Naive thymus-derived CD8-positive, alpha-beta T cell (primary cell): ENCODE measurements at places on chromosomes 2 and 18. TPM values are rescaled to one million over a fixed set of nuclear protein-coding genes. Genes with fewer than 3 reads are reported as not detected.

HRH4 gene
- not detected for total RNA-seq

GRCh38 chr2:127118467-127118866 lies 11.5 kb upstream of the BIN1 start:
- no peak overlapping the region for H3K4me3 ChIP-seq
- DNase-seq: no peak
- peaks cover 13% of the 10 kb centered on the region for H3K27me3 ChIP-seq

DNA sequence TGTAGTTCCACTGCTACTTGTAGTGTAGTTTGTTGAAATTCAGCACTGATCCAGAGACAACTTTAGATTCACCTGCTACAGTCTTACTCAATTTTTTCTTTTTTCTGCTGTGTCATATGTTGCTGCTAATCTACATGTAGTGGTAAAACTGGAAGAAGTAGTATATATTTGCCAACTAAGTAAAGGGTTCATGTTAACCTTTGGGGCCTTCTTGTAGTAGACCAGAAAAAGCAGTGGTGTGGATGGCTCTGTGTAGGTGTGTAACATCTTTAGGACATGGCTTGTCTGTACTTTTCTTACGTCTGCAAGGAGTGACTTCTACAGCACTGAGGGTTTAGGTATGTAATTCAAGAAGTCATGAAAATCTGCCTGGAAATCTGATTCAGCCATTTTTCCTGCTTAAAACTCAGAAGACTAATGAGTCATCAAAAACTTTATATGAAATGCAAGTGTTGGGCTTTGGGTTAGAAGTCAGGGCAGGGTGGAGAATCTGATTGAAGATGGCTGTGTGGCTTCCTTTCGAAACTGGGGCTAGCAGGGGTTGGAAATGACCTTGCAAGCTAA lies 8.4 kb downstream of the PTPRM start:
- no peak for DNase-seq
- H3K4me3 ChIP-seq: no peak overlapping the region
- no peaks in the 10 kb centered on the region for H3K36me3 ChIP-seq
- H3K27me3 ChIP-seq: peaks cover 19% of the 10 kb centered on the region

- H3K27me3 ChIP-seq: no peaks in the 10 kb centered on the region
- DNase-seq: no peak
- H3K4me1 ChIP-seq: no peaks in the 10 kb centered on the region
- H3K36me3 ChIP-seq: no peaks in the 10 kb centered on the region
- H3K4me3 ChIP-seq: no peak overlapping the region
These were observed 385.9 kb upstream of the CYRIA start for GRCh38 chr2:17051538-17051937.

CDK15 gene
- not detected for total RNA-seq

- peaks cover 20% of the 10 kb centered on the region for H3K36me3 ChIP-seq
- H3K27me3 ChIP-seq: no peaks in the 10 kb centered on the region
- peaks cover 74% of the 10 kb centered on the region for H3K4me1 ChIP-seq
- peak overlapping the region; percentile 81 for H3K27ac ChIP-seq
- peak overlapping the region; percentile 88 for H3K4me3 ChIP-seq
- no peak for DNase-seq
These were observed 1.1 kb upstream of the TMEM185B start for GRCh38 chr2:120224256-120224655.

DNA sequence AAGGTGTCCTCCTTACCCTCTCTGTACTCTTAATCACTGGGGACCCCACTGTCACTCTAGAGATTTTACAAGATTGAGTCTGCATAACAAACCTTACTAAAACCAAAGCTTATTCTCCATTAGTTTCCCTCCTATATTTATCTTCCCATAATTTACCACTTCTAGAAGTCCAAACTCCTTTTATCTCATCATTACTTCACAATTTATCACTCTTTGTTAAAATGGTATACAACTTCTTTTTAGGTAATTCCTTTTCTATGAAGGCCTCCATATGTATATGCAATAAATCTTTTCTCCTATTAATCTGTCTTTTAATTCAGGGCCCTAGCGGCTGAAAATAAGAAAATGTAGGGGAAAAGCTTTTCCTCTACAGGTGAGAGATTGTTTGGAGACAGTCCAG lies 152.4 kb downstream of the MSH2 start:
- no peaks in the 10 kb centered on the region for H3K4me1 ChIP-seq
- peaks cover 20% of the 10 kb centered on the region for H3K36me3 ChIP-seq
- H3K27ac ChIP-seq: no peak overlapping the region

- DNase-seq: no peak
- no peaks in the 10 kb centered on the region for H3K4me1 ChIP-seq
- H3K27me3 ChIP-seq: peaks cover 4% of the 10 kb centered on the region
- no peaks in the 10 kb centered on the region for H3K36me3 ChIP-seq
- no peak overlapping the region for H3K4me3 ChIP-seq
These were observed 229.2 kb downstream of the BCL2 start for GRCh38 chr18:63090334-63090733.

RTTN gene
- 25.4 TPM for total RNA-seq

- H3K27me3 ChIP-seq: peaks cover 3% of the 10 kb centered on the region
- DNase-seq: no peak
- H3K27ac ChIP-seq: no peak overlapping the region
- no peak overlapping the region for H3K4me3 ChIP-seq
These were observed 321.0 kb upstream of the HS6ST1 start for GRCh38 chr2:128639693-128640092.

MRO gene
- not detected for total RNA-seq

DNA sequence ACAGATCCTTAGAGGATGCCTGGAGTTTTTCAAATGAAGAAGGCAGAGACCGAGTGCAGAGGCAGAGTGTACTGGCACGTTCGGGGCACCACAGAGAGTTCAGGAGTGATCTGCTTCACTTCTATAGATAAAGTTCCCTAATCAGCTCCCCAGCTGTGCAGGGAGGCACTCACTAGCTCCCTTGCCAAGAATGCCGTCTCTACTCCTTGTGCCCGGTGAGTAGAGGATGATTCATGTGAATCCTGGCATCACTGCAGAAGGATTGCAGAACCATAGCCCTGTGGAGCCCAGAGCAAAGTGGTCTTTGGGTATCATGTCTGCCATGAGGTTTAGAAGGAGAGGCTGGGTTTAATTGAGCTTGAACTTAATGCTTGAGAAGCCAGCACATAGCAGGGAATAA lies 510.1 kb upstream of the RAB6C start:
- H3K4me3 ChIP-seq: no peak overlapping the region
- no peaks in the 10 kb centered on the region for H3K36me3 ChIP-seq
- no peak for DNase-seq
- H3K4me1 ChIP-seq: no peaks in the 10 kb centered on the region
- peaks cover 4% of the 10 kb centered on the region for H3K27me3 ChIP-seq
- H3K27ac ChIP-seq: no peak overlapping the region

DSC3 gene
- total RNA-seq: not detected
